HCT116 (cell line): ENCODE measurements at places on chromosomes 16 and 17.

DNA sequence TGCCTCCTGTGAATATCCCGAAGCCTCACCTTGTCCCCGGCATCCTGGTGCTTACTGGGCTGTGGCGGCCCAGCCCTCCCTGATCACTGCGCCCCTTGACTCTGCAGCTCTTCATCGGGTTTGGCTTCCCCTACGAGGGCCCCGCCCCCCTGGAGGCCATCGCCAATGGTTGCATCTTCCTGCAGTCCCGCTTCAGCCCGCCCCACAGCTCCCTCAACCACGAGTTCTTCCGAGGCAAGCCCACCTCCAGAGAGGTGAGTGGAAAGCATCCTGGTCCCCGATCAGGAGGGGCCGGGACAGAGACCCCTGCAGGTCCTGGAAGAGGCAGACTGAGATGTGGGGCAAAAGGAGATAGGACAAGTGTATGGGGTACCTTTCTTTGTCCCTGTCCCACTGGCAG is 72.1 kb downstream of the MGAT5B start:
- DNase-seq = no peak

DNA sequence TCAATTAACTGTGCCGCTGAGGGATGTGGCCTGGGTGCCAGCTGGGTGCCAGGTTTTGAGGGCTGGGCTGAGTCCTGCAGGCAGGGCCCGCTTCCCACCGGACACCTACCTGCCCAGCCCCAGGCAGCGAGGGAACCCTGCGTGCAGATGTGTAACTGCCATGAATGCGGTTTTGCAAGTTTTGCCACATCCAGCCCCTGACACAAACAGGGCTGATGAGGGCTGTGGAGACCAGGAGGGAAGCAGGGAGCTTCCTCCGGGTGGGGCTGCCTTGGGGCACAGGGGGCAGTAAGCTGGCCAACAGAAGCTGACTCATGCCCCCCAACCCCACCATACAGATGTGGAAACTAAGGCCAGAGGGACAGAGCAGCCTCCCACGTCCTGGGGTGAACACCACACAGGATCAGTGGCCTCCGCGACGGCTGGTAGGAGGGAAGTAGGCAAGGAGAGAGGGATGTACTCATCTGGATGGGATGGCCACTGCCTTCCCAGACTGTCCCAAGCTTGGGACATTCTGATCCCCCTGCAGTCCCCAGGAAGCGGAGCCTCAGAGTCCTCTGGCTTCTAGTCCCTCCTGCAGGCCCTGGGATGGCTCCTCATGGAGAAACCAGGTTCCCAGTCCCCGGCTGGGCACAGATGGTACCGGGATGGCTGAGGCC is 1.6 kb downstream of the UBALD1 start:
- DNase-seq = no peak

DNA sequence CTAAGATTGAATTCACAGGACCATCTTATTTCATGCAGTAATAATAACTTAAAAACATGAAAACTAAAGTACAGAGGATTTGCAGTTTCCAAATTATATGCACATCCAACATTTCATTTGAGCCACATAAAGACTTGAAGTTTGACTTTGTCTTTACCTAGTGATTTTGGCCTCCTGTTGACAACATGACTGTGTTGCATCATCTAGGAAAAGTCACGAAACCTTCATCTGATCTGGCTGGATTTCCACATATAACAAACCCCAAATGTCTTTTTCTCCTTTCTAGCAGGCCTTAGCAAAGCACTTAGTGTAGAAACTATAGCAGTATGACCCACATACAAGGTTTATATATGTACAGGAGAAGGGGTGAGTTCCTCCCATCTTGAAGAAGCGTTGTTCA is 406.5 kb upstream of the CDH5 start:
- DNase-seq = no peak

- DNase-seq = no peak
Observed at GRCh38 chr17:19567216-19568015, 33.8 kb downstream of the SLC47A1 start.

DNA sequence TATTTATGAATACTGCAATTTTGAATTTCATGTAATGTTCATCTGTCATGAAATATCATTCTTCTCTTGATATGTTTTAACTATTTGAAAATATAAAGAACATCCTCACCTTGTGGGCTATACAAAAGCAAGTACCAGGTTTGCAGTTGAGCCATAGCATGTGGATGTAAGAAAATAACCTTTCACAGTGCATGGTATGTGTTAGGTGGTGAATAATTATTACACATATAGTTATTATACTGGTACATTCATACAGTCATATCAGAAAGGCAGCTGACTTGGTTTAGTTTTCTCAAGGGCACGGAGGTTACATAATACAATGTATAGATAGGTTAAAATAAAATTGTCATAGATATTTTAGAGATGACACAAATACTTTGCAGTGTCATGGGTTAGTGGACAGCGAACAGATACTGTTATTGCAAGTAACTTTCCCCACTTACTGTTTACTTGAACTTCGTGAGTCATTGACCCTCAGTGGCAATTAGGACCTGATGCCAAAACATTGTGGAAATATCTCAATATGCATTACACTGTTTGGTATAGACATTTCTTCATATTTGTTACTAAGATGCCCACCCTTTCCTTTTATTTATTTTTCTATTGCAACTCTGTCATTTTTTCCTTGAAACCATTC is 445.4 kb upstream of the GOT2 start:
- no peak for DNase-seq

- DNase-seq = no peak
Observed at GRCh38 chr17:76670020-76670717, 26.6 kb upstream of the ST6GALNAC1 start.

- DNase-seq = no peak
Observed at GRCh38 chr16:80602894-80603293, 62.1 kb downstream of the DYNLRB2 start.

- DNase-seq = no peak
Observed at GRCh38 chr16:3486506-3487215, 8.6 kb downstream of the C16orf90 start.

GRCh38 chr16:24075931-24076716 is 180.0 kb upstream of the CACNG3 start:
- peak; percentile 10 for DNase-seq

- no peak for DNase-seq
Observed at GRCh38 chr17:69267219-69267618, 38.6 kb upstream of the ABCA10 start.

DNA sequence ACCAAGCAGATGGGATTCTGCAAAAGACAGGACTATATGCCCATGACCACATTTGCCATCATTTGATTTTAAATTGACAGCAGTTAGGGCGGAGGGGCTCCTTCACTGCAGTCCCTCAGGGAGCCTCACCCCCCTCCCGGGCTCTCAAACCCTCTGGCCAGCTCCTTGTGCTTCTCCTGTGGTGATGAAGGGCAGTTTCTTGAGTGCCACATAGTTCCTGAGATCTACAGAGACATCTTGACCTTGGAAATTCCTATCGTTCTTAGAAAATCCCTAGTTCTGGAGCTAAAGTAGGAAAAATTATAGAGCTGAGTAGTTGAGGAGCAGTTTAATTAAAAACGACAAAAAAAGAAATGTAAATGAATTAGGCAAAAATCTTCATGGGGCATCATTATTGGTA is 231.5 kb downstream of the CCDC182 start:
- DNase-seq = no peak

GRCh38 chr16:74051-74746 is 1.8 kb upstream of the RHBDF1 start:
- DNase-seq = no peak

DNA sequence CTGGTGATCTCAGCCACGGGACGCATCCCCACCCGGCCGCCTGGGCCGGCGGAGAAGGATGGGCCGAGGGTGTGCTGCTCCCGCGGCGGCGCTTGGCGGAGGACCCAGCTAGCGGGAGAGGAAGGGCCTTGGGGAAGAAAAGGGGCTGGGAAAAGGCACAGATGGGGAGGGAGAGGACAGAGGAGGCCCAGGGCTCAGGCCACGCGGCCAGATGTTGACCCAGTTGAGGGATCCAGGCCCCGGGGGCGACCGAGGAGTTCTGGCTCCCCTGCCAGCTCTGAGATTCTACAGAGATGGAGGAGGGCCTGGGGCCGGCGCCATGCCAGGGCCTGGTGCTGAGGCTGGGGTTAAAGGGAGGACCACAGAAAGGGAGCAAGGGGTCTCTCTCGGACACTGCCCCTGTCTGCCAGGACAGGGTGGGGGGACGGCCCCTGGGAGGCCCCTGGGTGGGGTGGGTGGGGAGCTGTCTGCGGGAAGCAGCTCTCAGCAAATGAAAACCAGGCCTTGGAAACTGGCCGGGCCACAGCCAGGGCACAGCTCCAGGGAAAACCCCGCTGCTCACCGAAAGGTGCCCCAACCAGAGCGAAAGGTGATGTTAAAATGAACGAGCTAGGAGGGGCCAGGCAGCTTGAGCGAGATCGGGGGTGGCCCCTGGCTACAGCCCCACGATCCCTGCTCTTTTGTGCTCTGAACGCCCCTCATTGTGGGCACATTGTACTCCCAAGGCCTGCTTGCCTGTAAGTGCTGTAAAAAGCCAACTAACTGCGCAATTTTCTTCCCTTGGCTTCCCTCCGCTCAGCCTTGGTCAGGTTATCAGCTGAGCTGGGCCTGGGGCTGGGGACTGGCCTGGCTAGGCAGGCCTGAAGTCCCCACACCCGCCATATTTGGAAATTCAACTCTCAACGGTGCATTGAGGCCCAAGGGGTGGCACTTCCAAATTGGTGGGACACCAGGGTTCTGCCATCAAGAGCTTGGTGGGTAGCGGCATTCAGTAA is 191.4 kb downstream of the ZNF423 start:
- no peak for DNase-seq

- DNase-seq = no peak
Observed at GRCh38 chr16:4775005-4775404, 8.0 kb upstream of the ZNF500 start.

DNA sequence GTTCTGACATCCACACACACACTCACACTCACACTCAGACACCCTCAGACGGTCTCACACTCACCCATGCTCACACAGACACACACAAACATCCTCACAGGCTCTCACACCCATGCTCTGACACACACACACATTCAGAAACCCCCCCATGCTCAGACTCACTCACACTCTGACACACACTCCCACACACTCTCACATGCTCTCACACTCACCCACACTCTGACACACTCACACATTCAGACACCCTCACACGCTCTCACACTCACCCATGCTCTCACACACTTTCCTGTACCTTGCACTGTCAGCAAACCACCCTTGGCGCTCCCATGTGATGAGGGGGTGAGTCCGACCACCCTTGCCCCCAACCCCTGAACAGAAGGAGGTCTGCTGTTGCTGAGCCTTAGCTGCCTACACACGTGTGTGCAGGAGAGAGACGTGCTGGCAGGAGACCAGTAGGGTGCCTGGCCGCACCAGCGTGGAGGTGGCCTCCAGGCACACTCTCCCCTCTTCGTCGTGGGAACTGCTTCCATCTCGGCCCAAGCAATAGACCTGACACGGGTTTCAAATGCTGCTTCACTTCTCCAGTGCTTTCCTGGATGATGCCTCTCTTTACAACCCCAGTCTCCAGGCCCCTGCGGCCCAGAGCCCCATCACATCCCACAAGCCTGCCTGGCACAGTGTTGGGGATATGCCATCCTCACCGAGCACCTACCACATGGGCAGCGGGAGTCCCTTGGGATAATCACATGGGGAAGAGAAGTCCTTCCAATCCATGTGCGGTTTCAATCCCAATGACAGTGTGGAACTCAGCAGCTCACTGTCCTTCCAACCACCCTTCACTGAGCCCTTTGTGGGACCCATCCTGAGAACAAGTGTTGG is 267.8 kb upstream of the FOXF1 start:
- DNase-seq = no peak

DNA sequence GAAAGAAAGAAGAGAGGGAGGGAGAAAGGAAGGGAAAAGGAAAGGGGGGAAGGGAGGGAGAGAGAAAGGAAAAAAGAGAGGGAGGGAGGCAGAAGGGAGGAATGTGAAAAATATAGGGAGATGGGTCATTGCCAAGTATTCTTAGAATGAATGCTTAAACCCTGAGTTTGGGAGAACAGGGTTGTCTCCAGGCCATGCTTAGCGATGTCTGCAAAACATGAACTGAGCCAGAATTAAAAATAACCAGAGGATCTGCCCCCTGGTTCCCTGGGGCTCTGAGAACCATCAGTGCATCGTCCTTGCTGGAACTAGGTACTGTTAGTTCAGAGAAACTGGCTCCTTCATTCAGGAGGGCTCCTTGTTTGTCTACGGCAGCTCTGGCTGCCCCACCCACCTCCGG is 170.4 kb downstream of the IRX5 start:
- no peak for DNase-seq

DNA sequence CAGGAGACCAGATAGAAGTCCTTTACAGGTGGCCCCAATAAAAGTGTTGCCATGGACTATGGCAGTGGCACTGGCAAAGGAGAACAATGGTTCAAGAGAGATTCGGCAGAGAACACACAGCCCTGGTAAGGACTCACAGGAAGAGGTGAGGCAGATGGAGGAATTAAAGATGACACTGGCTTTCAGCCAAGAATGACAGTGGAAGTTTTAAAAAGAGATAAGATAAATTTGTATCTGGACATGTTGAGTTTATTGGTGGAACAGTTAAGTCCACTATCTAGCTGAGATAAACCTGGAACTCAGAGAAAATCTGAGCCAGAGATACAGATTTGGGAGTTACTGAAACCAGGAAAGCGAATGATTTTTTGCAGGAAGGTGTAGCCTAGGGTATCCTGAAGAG is 20.1 kb downstream of the CMC2 start:
- no peak for DNase-seq

- no peak for DNase-seq
Observed at GRCh38 chr16:49520492-49521038, 147.0 kb downstream of the C16orf78 start.

DNA sequence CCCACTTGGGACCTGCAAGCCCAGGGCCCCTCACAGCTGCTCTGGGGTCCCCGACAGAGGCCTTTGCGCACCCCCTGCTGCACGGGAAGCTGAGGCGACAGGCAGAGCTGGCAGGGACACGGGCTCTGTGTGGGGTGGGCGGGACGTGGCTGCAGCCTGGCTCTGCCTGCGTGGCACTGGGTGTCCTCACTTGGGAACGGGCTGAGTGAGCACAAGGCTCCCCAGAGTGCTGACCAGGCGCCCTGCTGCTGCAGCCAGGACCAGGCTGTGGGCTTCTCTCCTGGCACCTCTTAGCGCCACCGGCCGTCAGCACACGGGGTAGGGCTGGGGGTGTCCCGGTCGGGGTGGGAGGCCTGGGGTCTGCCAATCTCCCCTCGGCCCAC is 6.6 kb downstream of the C1QTNF8 start:
- no peak for DNase-seq

GRCh38 chr16:85806539-85806938 is 7.0 kb downstream of the COX4I1 start:
- no peak for DNase-seq

- DNase-seq = no peak
Observed at GRCh38 chr17:77884019-77884418, 74.5 kb upstream of the TNRC6C start.

- no peak for DNase-seq
Observed at GRCh38 chr16:11681976-11682654, 13.9 kb downstream of the SNN start.

- DNase-seq = no peak
Observed at GRCh38 chr16:49617016-49617629, 238.8 kb downstream of the ZNF423 start.

GRCh38 chr16:50622643-50623369 is 58.3 kb downstream of the SNX20 start:
- DNase-seq = no peak
